ENCODE measurements at places on chromosomes 1 and 21.

- no peak for DNase-seq
Measured at GRCh38 chr1:78831731-78832360, 174.7 kb downstream of the ADGRL4 start.

DNA sequence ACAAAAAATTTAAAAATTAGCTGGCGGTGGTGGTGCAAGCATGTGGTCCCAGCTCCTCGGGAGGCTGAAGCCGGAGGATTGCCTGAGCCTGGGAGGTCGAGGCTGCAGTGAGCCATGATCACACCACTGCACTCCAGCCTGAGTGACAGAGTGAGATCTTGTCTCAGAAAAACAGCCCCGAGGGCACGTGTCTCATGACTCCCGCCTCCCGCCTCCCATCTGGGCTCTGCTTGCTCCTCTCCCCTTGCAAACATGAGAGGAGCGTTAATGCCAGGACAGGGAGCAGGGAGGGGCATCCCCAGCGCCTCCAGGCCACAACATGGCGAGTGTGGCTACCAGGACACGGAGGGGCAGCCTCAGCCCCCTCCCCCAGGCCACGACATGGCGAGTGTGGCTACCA lies 28.3 kb downstream of the FAAP20 start:
- no peak for DNase-seq

- DNase-seq = peak; percentile 67
Measured at GRCh38 chr1:156114101-156114918, at the start of gene LMNA. LMNA (plus strand) TSS chr1:156114711; CDS start chr1:156114919, 208 bp downstream.

- no peak for DNase-seq
Measured at GRCh38 chr1:114153261-114154145, at the start of gene SYT6. SYT6 (minus strand) TSS chr1:114153869; CDS start chr1:114153772, 97 bp downstream.

DNA sequence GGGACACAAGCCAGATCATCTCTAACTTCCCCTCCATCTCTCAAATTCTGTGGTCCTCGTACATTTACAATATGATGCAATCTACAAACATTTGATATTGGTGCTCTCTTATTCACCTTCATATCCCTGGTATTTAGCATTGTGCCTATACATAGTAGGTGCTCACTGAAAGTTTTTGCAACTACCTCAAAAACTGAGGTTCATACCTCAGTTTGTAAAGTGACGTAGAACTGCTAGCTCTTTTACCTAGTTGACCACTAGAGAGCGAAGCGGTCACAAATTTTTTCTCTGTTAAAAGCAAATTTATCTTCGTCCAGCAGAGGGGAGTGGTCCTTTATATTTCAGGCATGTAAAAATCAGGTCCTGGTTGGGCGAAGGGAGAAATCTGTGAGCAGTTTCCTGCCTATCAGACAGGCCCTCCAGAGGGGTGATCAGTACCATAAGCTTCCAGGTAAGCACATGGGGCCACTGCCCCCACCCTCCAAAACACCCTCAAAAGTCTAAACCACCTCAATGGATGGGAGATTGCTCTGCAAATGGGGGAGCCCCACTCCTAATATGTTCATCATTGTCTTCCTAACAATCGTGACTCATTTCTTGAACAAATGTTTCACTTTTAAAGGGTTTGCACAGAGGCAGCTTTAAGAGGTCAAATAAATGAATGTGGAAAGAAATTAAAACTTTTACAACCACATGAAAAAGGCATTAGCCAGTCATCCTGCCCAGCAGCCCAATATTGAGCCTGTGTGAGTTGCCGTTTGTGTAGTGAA lies 10.6 kb upstream of the HLCS start:
- DNase-seq = no peak

DNA sequence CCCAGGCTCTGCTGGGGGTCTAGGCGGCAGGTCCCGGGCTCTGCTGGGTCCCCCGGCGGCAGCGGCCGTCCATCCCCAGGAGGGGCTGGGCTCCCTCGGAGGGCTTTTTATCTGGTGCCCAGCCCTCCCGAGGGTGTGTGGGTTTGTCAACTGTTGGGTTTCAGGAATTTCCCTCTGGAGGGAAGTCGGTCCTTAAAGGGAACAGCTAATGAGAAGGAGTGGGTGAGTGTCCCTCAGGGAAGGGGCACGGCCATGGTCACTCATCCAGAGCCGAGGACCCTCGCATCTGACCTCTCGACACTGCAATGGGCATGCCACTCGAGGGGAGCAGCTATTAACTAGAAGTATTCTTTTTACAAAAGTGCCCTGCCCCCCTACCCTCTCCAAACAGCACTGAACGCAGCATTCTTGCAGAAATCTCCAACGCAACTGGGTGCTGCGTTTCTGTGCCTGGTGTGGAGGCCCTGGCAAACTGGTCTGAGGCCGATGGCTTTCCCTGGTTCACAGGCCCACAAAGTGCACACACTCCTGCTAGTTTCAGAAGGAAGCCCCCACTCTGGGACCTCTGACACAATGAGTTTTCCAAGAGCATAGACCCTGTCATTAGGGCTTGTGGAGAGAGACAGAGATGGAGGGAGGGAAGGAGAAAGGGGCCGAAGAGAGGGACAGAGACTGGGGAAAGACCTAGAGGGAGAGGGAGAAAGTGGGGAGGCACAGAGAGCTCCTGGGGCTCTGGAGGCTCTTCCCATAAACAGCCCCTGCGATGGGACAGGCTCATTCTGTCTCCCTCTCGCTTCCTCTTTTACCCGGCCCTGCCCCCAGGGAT lies 1.0 kb upstream of the TSPEAR start:
- no peak for DNase-seq

DNA sequence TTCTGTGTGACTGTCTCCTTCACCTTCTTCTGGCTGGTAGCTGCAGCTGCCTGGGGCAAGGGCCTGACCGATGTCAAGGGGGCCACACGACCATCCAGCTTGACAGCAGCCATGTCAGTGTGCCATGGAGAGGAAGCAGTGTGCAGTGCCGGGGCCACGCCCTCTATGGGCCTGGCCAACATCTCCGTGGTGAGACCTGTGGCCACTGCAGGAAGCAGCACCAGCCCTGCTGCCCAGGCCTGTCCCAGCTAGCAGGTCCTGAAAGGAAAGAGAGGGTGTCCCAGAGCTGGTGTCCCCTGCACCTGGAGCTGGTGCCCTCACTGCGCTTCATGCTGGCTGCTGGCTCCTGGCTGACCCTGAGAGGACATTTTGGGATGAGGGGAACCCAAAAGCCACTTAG lies 5.9 kb upstream of the ATXN7L2 start:
- no peak for DNase-seq

- DNase-seq = no peak
Measured at GRCh38 chr1:102837551-102837950, 270.8 kb downstream of the COL11A1 start.

GRCh38 chr1:212359794-212360479 lies 54.7 kb downstream of the PACC1 start:
- no peak for DNase-seq

- no peak for DNase-seq
Measured at GRCh38 chr1:30655672-30656071, 67.7 kb downstream of the MATN1 start.

GRCh38 chr1:211611818-211612217 lies 32.9 kb upstream of the SLC30A1 start:
- DNase-seq = no peak

DNA sequence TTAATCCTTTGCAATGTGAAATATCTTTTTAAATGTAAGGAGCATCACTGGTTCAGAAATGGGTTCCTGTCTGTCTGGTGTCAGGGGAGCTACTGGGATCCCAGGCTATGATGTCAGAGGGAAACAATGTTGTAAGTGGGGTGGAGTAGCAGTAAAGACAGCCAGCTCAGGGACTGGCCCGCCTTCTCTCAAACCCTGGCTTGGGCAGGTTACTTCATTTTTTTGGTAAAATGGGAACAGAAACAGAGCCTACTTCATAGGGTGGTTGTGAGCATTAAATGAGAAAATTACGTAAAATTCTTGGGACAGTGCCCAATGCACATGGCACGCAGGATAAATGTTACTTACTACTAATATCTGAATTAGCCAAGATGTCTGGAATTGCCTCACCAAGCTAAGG lies 30.7 kb upstream of the IL20 start:
- DNase-seq = no peak

GRCh38 chr1:199727682-199728081 lies 299.8 kb upstream of the NR5A2 start:
- DNase-seq = no peak

DNA sequence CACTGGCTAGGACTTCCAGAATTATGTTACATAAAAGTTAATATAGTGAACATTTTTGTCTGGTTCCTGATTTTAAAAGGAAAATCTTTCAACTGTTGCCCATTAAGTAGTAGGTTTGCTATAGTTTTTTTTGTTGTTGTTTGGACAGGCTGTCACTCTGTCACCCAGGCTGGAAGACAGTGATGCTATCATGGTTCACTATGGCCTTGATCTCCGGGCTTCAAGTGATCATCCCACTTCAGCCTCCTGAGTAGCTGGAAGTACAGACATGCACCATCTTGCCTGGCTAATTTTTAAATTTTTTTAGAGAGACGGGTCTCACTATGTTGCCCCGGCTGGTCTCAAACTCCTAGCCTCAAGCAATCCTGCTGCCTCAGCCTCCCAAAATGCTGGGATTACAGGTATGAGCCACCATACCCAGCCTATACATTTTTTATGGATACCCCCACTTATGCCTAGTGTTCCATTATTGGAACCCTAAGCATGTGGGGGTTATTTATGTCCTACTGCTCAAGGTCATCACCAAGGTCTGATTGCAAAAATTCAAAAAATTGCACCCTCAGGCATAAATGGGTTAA lies 6.5 kb downstream of the CTXND2 start:
- no peak for DNase-seq

GRCh38 chr1:26287033-26287711 lies 7.3 kb downstream of the SH3BGRL3 start:
- no peak for DNase-seq

GRCh38 chr1:54305906-54306514 lies 100.2 kb downstream of the SSBP3 start:
- DNase-seq = no peak

DNA sequence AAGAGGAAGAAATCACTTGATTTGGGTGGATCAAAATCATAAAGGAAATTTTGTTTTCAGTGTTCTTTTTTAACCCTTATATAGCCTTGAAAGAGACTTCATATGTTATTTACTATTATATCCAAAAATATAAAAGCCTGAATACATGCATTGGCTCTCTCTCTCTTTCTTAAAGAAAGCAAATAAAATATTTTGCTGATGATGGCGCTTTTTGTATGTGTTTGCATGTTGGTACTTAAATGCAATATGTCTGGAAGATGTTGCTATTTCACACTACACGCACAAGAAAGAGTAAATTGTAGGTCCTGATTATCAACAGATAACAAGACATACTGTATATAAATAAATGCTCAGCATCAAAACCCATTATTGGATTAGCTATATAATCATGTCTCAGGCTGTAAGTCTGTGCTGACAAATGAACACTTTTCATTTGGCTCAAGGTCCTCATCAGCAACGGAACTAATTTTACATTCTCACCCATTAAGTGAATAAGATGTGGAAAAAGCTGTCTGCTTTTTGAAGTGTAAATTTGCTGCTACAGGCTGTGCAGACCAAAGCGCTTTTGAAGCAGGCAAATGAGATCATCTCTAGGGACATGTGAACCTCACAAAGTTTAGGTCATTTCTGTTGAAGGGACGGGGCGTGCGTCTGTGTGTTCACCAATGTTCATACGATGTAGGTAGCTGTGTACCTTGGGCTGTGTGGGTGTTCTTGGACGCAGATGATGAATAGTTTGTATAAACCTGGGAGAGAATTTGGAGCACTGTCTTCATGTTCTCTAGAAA lies 122.4 kb upstream of the LMO4 start:
- DNase-seq = no peak

DNA sequence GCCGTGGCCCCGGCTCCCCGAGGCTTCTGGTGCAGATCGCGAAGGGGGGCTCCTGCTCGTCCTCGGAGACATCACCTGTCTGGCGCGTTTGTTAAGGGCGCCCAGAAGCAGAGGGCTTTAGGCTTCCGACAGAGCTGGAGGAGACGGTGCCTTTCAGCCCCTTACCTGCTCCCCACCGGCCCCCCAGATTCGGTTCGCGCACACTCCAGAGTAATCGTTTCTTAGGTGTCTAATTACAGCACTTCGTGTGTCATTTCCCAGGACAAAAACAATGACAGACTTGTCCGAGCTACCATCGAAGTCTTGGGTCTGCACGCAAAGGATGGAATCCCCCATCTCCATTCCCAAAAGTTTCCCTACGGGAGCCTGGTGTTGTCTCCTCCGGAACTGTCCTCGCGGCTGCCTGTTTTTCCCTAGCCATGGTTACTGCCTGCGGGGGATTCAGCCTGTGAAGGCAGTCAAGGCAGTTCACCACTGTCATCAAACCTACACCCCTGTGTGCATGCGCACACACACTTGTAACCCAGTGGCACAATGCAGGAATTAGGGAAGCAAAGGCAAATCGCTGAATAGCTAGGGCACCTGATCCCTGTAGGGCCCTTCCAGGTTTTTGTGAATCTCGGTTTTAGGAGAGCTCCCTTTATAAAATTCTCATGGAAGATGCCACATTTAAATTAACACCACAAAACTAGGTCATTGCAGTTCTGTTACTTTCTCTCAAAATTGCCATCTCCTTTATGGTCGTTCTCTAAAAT lies 738 bp upstream of the CDC42BPA start:
- peak; percentile 38 for DNase-seq

GRCh38 chr1:3217181-3217641 lies 148.2 kb downstream of the PRDM16 start:
- no peak for DNase-seq

DNA sequence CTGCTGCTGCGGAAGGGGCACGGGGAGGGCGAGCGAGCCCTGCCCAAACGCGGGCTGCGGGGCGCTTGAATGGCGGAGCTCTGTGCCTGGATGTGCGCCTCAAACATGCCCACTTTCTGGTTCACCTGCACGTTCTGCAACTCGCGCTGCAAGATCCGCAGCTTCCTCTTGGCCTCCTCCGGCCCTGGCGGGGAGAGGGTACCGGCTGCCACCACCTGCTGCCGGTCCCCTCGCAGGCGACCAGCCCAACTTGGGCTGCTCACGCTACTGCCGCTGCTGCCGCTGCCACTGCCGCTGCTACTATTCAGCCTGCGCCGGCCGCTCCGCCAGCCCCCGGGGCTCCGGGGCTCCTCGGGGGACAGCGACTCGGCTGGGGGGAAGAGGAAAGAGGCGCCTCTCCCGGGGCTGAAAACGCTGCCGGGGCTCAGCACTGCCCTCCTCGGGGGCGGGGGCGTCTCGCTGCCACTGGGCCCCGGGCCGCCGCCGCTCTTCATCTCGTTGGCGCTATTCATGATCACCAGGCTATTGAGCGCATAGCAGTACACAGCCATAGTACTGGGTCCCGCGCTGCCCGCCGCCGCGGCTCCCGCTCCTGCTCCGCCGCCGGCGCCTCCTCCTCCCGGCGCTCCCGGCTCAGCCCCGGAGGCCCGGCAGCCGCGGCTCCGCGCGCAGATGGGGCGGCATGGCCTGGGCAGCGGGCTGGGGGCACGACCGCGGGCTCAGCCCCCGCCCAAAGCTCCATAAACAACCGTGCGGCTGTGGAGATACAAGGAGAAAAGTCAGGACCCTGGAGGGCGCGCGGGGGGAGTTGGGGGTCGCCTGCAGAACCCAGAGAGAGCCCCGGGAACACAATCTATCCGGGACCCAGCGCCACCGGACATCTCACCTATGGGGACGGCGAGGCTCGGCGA lies 1.9 kb downstream of the ITPKB start:
- DNase-seq = peak; percentile 30

GRCh38 chr1:15799928-15800835 lies 7.3 kb downstream of the UQCRHL start:
- DNase-seq = peak; percentile 61

- DNase-seq = no peak
Measured at GRCh38 chr21:32413697-32414578, 1.4 kb downstream of the EVA1C start.

- DNase-seq = no peak
Measured at GRCh38 chr1:9164532-9164900, 35.6 kb upstream of the GPR157 start.
